Mammary epithelial cell (primary cell): ENCODE measurements at places on chromosomes 6 and 20.

GRCh38 chr6:33142501-33143070, 49.7 kb downstream of the COL11A2 start:
- DNase-seq = no peak

DNA sequence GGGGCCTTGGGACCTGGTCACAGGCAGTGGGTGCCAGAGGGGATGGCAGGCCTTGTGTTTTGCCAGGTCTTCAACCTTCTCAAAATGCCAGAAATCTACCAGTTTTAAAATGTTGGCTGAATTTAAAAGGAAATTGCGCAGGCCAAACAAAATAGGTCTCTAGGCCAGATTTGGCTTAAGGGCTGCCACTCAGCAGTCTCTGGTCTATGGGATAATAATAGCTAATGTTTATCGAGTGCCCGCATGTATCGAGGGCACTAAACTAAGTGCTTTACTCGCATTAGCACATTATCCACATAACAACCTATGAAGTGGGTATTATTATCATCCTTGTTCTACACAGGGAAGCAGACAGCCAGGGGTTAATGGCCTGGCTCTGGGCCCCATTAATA, 11.0 kb downstream of the E2F3 start:
- no peak for DNase-seq

DNA sequence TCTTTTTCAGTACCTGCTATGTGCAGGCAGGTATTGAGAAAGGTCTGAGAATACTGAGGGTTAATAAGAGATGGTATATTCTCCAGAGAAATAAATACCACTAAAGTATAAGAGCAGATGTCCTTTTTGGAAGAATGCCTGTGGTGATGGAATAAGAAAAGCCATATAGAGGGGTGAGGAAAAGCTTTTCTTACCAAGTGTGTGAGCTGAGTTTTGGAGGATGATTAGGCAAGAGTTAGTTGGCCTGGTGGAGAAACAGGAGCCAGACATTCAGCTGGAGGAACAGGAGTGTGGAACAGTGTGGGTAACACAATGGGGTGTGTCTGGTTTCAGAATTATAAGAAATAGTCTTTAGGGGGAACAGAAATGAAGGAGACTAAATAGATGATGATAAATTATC, 19.9 kb downstream of the ZNF451 start:
- no peak for DNase-seq

DNA sequence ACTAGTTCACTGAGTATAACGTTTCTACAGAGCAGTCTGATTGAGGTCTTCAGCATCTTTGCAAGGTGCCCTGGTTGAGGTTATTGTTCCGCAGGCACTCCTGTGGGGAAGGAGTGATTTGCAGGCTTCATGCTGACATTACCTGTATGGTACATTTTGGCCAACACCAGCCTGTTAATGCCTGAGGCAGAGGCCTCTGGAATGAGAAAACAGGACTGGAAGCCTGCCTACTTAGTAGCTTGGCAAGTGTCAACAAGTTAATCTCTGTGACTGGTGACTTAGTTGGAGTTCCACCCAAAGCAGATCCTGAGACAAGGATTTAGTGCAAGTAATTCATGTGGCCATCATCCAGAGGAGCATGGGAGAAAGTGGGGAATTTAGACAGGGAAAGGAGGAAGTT, 24.6 kb downstream of the MAS1 start:
- DNase-seq = peak; percentile 83

- no peak for DNase-seq
Measured at GRCh38 chr6:150426198-150426597, 57.4 kb downstream of the IYD start.

GRCh38 chr6:46265373-46265772, 94.6 kb upstream of the ENPP5 start:
- no peak for DNase-seq

GRCh38 chr6:43495409-43495941, 14.7 kb downstream of the LRRC73 start:
- peak; percentile 58 for DNase-seq
